ENCODE measurements at places on chromosomes 6 and 20.
A peak's percentile ranks its signal among the peaks of the same experiment; 100 is the strongest.

GRCh38 chr6:122404444-122404843 is 5.0 kb downstream of the HSF2 start:
- no peak for DNase-seq

DNA sequence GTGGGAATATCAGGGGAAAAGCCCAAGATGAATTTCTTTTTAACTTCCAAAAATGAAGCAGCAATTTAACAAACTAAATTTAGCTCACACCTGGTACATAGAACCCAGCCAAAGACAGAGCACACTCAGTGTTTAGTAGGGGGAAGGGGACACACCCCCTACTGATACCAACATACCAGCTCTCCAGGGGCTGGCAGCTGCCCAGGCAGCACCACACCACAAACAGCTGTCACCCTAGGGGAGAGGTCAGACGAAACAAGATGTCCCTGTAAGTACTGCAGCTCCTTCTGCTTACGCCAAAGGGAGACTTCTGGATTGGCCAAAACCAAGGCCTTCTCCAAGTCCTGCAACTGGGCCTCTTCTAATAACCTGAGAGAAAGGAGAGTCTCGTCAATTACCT is 26.0 kb downstream of the MDN1 start:
- no peak for DNase-seq

DNA sequence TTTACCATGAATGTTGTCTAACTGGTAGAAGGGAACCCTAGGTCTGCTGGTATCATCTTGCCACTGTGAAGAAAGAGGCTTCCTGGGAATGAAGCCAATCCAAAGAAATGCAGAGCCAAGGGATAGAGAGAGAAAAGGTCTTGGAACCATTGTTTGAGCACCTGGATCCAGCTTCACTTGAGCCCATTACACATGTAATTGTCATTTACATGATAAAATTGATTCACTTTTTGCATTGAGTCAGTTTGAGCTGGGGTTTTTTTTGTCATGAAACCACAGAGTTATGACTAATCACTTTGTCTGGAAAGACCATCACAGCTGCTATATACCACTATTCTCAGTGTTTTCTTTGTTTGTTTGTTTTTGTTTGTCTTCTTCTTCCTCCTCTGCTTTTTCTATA is 112.3 kb downstream of the CBLN4 start:
- DNase-seq, result no peak

- no peak for DNase-seq
Measured at GRCh38 chr6:156879591-156879990, 102.4 kb downstream of the ARID1B start.

- DNase-seq, result no peak
Measured at GRCh38 chr6:108203189-108204112, 37.6 kb downstream of the NR2E1 start.

- DNase-seq, result no peak
Measured at GRCh38 chr6:36464233-36464632, 21.4 kb downstream of the KCTD20 start.

- DNase-seq, result peak; percentile 64
Measured at GRCh38 chr6:158031381-158032353, 50.0 kb downstream of the SYNJ2 start.

GRCh38 chr6:73565767-73566485 is 45.1 kb upstream of the EEF1A1 start:
- peak; percentile 28 for DNase-seq

- no peak for DNase-seq
Measured at GRCh38 chr6:157364705-157365104, 16.3 kb upstream of the ZDHHC14 start.

DNA sequence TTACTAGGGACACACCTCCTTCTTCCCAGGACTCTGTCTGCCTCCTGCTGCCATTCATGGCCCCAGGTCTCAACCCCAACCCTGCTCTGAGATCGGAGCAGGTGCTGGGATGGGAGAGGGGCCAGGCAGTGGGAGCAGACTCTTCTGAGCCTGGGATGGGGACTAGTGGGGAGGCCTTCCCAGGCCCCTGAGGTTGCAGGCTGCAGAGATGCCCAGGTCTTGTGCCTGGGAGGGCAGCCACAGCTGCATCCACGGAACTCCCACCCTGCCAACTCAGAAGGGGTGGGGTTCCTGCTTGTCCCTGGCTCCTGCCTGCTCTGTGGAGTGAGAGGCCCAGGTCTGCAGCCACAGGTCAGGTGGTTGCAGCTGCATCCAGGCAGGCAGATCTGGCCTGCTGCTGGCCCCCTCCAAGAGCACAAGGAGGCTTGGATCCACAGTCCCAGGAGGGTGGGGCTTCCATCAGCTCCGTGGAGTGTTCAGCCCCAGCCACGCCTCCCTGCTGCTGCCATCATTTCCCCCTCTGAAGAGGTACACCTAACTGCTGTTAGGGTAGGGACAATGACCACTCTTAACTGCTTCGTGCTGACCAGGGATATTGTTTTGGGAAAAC is 2.9 kb upstream of the SLC22A1 start:
- DNase-seq, result no peak

- DNase-seq, result no peak
Measured at GRCh38 chr6:85077098-85077497, 312.7 kb upstream of the TBX18 start.

DNA sequence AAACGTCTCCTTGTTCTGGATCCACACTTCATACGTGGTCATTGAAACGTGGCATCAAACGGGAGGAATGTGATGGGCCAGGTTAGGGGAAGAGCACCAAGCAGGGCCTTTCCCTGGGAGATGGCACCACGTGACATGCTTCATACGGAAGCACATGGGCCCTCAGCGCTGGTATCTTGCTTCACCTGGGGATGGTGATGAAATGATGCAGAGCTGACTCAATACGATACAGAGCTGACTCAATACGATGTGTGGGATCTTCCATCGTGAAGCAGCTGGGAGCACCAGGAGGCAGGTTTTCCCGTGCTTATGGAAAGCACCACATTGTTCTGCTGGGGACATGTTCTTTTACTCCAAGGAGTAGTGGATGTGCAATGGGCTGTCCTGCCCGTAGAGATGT is 22.5 kb upstream of the TAGAP start:
- DNase-seq, result no peak

- no peak for DNase-seq
Measured at GRCh38 chr20:8434326-8434876, 302.3 kb downstream of the PLCB1 start.
